ENCODE measurements at places on chromosomes 3 and 15.

- DNase-seq = no peak
These were observed 1.5 kb downstream of the ADCY5 start for GRCh38 chr3:123447416-123447748.

DNA sequence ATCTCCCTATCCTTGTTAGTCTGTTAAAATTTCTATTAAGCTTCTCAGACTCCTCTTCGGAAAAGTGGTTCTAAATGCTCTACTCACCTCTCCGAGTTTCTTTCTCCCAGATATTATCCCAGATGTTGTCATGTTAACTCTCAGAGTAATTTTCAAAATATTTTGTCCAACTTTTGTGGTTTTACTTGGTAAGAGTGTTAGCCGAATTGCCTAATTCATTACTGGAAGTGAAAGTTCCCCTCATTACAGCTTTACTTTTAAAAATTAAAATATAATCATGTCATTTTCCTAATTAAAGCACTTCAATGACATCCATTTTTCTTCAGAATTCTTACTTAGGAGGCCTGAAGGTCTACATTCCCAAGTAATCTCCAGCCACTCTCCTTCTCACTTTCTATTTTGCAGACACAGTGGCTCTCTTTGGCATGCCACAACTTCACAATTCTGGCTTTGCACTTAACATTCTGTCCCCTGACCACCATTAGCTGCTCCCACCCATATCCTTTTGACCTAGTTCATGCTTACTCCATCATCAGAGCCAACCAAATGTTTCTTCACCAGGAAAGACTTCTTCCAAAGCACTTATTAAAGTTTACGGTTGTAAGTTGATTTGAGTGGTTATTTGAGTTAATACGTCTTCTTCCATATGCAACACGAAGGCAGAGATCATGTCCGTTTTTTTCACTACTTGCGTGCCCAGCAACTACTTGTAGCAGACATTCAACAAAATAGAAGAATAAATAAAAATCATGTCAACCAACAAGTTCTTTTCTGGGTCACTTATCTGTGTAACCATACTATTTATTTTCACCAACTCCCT is 10.2 kb upstream of the TIPARP start:
- no peak for DNase-seq

DNA sequence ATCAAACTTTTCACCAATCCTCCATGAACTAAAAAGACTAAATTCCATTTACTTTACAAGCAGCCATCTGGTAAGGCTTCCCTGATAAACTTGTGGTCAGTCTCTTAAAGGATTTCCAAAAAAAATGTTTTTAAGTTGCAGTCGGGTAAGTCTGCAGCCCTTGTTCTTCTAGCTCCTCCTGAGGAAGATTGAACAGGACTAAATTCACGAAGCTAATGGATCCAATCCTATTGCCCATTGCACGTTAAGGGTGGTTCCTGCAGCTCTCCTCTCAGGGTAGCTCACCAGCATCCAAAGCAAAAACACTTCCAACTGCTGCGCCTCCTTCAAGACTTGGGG is 2.8 kb downstream of the HES1 start:
- DNase-seq = no peak

DNA sequence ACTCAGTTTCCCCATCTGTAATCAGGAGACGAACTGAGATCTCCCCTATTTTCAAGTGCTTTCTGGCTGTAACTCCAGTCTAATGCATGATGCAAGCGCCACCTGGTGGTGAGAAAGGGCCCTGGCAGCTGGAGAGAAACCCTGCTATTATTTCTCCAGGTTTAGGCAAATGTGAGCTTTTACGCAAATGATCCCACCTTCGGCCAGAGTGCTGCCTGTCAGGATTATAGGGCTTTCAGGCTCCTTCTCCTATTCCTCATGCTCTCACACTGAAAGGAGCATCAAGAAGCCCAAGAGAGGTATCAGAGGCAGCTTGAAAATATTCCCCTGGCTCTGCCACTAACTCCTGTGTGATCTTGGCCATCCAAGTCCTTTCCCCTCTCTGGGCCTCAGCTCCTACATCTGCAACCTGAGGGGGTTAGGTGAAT is 93.9 kb upstream of the RASGRF1 start:
- DNase-seq = peak; percentile 52

GRCh38 chr3:48505146-48505545 is 1.2 kb upstream of the SHISA5 start:
- DNase-seq = no peak

- DNase-seq = no peak
These were observed 361.4 kb downstream of the PDCD6IP start for GRCh38 chr3:34159613-34160420.

- no peak for DNase-seq
These were observed 880.2 kb downstream of the ROBO1 start for GRCh38 chr3:78887547-78888011.

DNA sequence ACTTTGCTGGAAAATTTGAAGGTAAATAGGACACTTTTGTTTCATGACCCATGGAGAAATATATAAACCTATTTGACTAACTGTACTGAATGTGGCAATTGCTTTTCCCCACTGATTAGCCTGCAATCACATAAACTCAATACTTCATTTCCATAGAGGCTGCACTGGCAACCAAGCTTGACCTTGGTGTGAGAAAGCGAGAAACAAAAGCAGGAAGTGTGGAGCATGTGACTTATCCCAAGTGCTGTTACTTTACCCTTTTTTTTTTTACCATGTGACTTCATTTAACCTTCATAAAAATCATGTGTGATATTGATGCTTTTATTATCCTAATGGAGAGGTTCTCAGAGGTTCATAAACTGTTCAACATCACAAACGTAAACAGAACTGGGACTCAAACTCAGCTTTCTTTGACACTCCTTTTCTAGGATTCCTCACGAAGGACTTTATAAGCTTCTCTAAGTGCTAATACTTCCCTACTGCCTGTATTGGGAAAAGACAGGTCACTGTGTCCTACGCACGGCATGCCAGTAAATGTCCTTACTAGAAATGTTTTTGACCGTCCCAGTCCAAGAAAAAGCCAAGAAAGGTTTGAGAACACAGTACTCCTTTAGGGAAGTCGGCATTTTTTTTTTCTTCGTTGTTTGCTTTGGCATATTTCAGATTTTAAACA is 34.9 kb upstream of the ZNF385D start:
- no peak for DNase-seq

DNA sequence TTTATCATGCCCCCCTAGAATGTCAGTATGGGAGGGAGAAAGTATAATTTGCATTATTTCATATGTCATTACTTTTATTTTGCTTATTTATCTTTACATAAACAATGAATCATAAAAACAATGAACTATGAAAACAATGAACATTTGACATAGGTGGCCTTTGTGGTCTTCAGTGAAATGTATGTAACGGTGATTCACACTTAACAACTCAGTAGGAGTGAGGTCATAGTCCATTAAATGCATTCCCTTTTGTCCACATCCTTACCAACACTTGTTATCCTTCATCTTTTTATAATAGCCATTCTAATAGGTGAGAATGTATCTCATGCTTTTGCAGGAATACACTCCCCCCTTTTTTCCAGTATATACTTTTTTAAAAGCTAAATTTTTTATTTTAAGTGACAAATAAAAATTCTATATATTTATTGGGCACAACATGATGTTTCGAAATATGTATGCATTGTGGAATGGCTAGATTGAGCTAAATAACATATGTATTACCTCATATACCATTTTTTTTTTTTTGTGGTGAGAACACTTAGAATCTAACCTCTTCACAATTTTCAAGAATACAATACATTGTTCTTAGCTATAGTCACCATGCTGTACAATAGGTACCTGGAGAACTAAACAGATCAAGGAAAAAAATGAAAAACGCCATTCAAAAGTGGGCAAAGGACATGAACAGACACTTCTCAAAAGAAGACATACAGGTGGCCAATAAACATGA is 189.5 kb downstream of the WDR72 start:
- DNase-seq = no peak

GRCh38 chr3:119594066-119594465 is 3.6 kb upstream of the PLA1A start:
- DNase-seq = no peak

GRCh38 chr15:76185716-76186115 is 125.6 kb downstream of the ETFA start:
- DNase-seq = no peak

GRCh38 chr3:50338965-50339364 is 1.7 kb downstream of the RASSF1 start:
- no peak for DNase-seq

GRCh38 chr15:85758655-85758978 is 36.1 kb downstream of the KLHL25 start:
- DNase-seq = no peak

- no peak for DNase-seq
These were observed 12.3 kb upstream of the ULK4 start for GRCh38 chr3:41974223-41974622.

- DNase-seq = no peak
These were observed 29.3 kb downstream of the LIMD1 start for GRCh38 chr3:45623846-45624245.

DNA sequence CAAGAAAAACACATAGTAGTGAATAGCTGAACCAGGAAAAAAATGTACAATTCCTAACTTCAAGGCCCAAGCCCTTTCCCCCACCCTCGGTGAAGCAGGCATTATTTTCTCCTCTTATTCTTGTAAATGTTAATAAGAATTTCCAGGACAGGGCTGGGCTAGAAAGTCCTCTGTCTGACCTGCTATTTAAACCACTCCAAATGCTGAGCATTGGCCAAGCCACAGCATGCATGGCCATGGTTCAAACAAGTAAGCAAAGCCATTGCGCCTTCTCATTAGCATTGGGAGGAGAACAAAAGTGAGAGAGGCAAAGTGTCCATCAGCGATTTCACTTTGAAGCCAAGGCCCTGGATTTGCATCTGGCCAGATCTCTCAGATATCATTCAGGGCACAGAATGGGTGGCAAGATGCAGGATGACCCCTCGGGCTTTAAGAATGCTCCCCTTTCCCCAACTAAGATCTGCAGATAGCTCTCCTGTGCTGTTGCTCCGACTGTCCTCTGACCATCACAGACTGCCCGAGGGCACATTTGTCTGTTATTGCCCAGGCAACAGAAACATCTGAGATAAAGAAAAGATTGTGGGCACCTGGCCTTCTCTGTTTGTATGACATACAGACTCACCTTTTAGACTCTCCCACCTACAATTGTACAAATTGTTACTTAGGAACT is 46.3 kb downstream of the CEMIP start:
- DNase-seq = no peak

DNA sequence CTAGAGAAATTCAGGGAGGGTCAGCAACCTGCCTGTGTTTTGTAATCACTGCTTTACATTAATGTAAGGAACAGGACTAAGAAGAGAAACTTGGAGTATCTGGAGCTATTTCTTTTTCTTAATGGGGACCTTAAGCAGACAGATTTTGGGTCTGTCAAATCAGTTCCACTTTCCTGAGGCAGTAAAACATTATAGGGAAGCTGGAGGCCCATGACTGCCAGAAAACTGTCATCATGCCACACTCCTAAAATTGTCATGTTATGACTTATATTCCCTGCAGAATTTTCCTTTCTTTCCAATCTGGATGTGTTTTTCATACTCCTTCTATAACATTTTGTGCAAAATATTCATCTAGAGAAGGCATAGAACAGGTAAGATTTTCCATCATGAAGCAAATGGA is 28.8 kb downstream of the DGKG start:
- no peak for DNase-seq

GRCh38 chr3:73789825-73790444 is 165.2 kb upstream of the PDZRN3 start:
- DNase-seq = no peak

- DNase-seq = no peak
These were observed 18.3 kb upstream of the MYH15 start for GRCh38 chr3:108528459-108529252.

DNA sequence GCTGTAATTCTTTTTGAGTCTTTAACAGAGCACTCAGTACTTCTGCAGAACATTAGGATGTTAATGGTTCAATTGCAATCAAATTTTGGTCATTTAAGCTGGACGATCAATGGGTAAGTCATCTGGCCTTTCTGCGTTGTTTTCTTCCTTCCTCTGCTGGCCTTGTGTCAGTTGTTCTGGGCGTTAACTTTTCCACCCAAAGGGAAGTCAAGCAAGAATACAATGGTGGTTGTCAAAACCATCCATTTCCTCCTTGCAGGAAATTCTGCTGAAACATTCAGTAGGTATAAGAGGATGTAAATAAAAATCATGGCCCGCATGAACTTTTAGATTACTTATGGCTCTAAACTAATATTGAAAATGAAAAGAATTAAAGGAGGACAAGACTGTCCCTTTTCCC is 584.0 kb downstream of the GRM7 start:
- no peak for DNase-seq

GRCh38 chr15:73330206-73331051 is 38.3 kb downstream of the HCN4 start:
- no peak for DNase-seq

DNA sequence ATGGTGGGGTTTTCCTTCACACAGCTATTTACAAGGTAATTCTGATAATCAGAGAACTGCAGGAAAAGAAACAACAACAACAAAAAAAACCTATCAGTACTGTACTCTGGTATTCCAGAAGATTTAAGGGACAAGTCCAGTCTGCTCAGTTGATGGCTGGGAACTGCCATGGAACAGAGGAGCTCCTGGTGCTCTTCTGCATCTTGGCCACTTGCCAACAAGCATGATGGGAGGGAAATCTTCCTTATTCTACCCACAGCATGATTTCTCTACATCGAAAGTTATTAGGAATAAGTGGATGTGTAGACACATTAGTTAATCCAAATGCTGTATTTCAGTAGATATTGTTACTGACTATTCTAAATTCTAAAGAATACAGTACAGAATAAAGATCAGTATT is 51.7 kb downstream of the RASGRP1 start:
- DNase-seq = no peak

DNA sequence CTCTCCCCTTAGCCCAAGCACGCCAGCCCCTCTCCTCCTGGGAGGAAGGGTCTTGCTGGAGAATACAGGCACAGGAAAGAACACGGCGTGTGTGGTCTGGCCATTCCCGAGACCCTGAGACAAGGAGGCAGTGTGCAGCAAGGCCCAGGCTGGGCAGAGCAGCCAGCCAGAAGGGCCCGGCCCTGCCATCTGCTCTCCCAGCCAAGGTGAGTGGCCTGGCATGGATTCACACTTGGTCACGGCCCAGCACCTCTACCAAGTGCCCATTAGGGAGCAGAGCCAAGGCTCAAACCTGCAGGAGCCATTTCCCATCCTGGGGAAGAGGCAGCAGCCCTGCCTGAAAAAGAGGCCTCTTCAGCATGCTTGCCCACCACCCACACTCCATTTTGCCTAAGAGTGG is 28.6 kb downstream of the MEGF11 start:
- DNase-seq = no peak

- no peak for DNase-seq
These were observed 87.5 kb upstream of the GOLGA6B start for GRCh38 chr15:72566973-72567372.

All from stimulated activated CD8-positive, alpha-beta memory T cell treated with anti-CD3 and anti-CD28 coated beads, Interleukin-2, amount 100 ng/mL, for 48 hours (primary cell).